ENCODE measurements at places on chromosomes 6 and 20.

DNA sequence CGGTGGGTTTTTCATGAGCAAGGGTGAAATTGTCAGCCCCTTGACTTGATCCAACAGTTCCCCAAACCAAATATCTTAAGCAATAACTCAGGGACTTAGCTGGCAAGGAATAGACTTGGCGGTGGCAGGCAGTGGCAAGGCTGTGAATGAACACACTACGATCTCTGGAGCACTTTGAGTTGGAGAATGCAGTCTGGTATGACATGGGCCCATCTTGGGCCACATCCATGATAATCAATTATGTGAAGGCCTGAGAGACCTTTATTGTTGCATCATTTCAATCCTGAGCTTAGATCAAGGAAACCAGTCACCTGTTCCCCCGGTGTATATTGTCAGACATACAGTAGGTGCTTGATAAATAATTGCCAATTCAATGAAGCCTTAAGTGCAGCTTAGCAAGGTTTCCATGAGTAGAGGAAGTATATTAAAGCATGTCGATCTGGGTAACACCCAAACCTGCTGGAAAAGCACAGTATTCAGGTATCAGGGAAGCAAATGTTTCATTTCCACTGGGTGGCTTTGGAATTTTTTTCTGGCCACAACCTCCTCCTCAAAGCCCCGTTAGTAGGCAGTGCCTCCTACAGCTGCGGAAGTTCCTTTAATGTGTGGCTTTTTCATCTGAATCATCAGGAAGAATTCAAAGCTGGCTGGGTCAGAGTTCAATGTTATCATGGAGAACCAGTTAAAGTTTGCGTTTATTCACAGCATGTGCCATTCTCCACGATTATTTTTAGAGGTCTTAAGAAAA is 10.2 kb downstream of the CASS4 start:
- DNase-seq = peak; percentile 69
- H3K27ac ChIP-seq = peak overlapping the region; percentile 87
- peaks cover under 1% of the 10 kb centered on the region for H3K36me3 ChIP-seq
- H3K4me1 ChIP-seq = peaks cover 18% of the 10 kb centered on the region

DNA sequence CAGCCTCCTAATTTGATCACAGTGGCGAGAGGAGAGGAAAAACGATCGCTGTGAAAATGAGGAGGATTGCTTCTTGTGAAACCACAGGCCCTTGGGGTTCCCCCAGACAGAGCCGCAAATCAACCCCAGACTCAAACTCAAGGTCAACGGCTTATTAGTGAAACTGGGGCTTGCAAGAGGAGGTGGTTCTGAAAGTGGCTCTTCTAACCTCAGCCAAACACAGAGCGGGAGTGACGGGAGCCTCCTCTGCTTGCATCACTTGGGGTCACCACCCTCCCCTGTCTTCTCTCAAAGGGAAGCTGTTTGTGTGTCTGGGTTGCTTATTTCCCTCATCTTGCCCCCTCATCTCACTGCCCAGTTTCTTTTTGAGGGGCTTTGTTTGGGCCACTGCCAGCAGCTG is 28.7 kb downstream of the SAYSD1 start:
- H3K27me3 ChIP-seq = peaks cover 21% of the 10 kb centered on the region
- H3K4me3 ChIP-seq = no peak overlapping the region
- DNase-seq = no peak
- H3K27ac ChIP-seq = no peak overlapping the region
- H3K4me1 ChIP-seq = no peaks in the 10 kb centered on the region
- H3K36me3 ChIP-seq = no peaks in the 10 kb centered on the region

DNA sequence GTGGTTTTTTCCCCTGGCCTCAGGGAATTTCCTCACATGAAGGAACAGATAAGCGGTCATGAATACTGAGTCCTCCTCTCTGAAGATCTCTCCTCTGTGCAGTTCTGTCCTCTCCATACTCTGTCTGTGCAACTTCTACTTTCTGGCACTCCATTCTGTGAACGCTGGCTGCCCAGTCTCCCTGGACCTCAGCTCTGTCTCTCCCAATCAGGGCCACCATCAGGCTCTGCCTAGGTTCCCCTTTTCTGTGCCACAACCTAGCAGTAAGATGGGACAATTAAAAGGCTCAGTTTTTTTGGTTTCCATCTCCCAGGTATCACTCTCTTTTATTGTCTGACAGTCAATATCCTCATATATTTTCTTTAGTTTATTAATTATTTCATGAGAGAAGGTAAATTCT is 4.8 kb upstream of the ADGB start:
- H3K4me1 ChIP-seq = peaks cover 7% of the 10 kb centered on the region
- H3K27ac ChIP-seq = no peak overlapping the region
- H3K27me3 ChIP-seq = no peaks in the 10 kb centered on the region
- no peaks in the 10 kb centered on the region for H3K36me3 ChIP-seq
- no peak overlapping the region for H3K4me3 ChIP-seq
- no peak for DNase-seq

DNA sequence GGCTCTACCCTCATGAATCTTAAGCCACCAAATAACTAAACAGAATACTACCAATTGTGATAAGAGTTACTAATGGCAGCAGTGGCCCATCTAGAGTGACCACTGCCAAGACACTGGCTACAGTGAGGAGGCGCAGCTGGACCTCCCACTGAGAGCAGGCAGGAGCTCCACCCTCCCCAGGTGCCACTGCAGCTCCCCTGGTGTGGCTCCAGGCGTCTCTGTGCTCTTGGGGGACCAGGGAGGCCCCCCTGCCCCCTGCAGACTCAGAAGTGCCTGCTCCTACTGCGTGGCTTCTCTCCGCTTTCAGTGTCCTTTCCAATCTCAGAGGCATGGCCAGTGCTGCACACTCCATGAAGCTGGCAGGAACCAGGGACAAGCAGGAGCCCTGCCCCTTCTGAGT is 23.4 kb downstream of the MC3R start:
- no peaks in the 10 kb centered on the region for H3K36me3 ChIP-seq
- DNase-seq = no peak
- no peaks in the 10 kb centered on the region for H3K27me3 ChIP-seq
- no peak overlapping the region for H3K4me3 ChIP-seq
- no peaks in the 10 kb centered on the region for H3K4me1 ChIP-seq

GRCh38 chr6:50510361-50510760 is 203.0 kb upstream of the TFAP2D start:
- H3K4me1 ChIP-seq = no peaks in the 10 kb centered on the region
- H3K36me3 ChIP-seq = no peaks in the 10 kb centered on the region
- H3K27ac ChIP-seq = no peak overlapping the region
- DNase-seq = no peak

- H3K4me3 ChIP-seq = no peak overlapping the region
- no peaks in the 10 kb centered on the region for H3K27me3 ChIP-seq
- H3K27ac ChIP-seq = no peak overlapping the region
- no peaks in the 10 kb centered on the region for H3K36me3 ChIP-seq
Measured at GRCh38 chr6:143607974-143608373, 69.8 kb upstream of the PHACTR2 start.

DNA sequence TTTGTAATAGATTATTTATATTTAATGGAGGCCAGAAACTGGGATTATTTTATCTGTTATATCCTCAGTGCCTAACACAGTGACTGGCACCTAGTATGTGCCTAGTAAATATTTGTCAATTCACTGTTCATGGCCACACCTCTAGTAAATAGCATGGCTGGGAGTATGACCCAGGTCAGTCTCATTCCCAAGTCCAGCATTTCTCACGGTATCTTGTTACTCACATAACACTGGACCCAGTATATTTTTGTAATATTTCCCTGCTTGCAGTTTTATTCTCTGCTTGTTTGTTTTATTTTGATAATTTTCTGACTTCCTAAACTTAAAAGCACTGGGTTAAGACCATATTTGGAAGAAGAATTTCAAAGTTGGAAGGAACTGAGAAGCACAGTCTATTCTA is 47.7 kb downstream of the CTNNBL1 start:
- DNase-seq = no peak
- no peaks in the 10 kb centered on the region for H3K27me3 ChIP-seq
- peaks cover 2% of the 10 kb centered on the region for H3K4me1 ChIP-seq
- H3K4me3 ChIP-seq = no peak overlapping the region
- H3K36me3 ChIP-seq = peaks cover 38% of the 10 kb centered on the region

DNA sequence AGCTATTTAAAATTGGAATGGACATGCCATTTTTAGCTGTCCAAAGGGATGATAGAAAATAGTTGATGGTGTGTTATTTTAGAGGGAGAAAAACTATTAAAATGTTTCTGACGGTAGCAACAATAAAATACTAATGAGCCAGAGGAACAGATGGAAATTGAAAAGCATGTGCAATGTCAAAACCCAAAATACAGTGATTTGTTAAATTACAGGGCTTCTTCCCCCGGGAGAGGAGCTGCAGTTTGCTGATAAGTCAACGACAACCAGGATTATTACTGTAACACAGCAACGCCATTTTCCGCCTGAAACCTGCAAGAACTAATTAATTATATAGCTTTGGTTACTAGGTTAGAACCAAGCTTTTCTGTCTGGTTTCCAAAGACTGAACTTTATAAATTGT is 179.6 kb upstream of the SPTLC3 start:
- DNase-seq = no peak
- H3K4me3 ChIP-seq = no peak overlapping the region
- no peaks in the 10 kb centered on the region for H3K27me3 ChIP-seq
- H3K4me1 ChIP-seq = no peaks in the 10 kb centered on the region
- H3K27ac ChIP-seq = no peak overlapping the region

GRCh38 chr20:43994486-43995100 is 79.9 kb downstream of the TOX2 start:
- H3K4me1 ChIP-seq = no peaks in the 10 kb centered on the region
- H3K36me3 ChIP-seq = no peaks in the 10 kb centered on the region
- no peak overlapping the region for H3K4me3 ChIP-seq
- no peak overlapping the region for H3K27ac ChIP-seq
- H3K27me3 ChIP-seq = no peaks in the 10 kb centered on the region
- peak; percentile 53 for DNase-seq

GRCh38 chr6:155188707-155189496 is 74.9 kb upstream of the CLDN20 start:
- H3K36me3 ChIP-seq = no peaks in the 10 kb centered on the region
- H3K4me1 ChIP-seq = peaks cover 8% of the 10 kb centered on the region
- H3K27ac ChIP-seq = no peak overlapping the region
- peak; percentile 97 for DNase-seq
- H3K4me3 ChIP-seq = no peak overlapping the region

GRCh38 chr6:112036088-112036637 is 17.7 kb upstream of the CCN6 start:
- no peaks in the 10 kb centered on the region for H3K27me3 ChIP-seq
- no peak for DNase-seq
- H3K4me1 ChIP-seq = peaks cover 12% of the 10 kb centered on the region
- H3K36me3 ChIP-seq = no peaks in the 10 kb centered on the region

DNA sequence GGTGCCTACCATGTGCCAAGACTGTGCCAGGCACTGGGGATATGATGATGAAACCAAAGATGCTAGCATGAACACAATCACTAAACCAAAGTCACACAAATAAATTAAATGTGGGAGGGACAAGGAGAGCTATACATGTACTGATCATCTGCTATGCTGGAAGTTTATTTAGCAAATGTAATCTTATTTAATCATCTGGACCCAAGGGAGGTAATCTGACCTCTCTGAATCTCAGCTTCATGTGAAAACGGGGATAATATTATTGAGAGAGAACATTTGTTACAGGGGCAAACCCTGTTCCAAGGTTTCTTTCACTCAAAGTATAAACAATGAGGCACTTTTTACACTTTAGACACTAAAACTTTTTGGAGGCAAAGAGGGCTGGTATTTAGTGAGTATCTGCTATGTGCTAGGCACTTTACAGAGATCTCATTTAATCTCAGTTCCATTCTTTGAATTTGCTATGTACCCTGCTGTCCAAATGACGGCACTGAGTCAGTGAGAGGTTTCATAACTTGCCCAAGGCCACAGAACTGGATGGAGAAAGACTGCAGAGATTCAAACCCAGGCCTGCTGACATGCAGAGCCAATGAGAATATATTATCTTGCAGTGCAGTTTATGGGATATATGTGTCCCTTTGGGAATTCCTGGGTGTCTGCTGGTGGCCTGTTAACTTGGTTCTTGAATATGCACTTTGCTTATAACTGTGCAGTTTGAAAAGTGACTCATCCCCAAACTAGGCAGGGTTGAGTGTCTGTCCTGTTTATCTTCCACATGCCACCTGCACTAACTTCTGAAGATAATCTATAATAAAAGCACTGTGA is 3.3 kb upstream of the ASXL1 start:
- H3K36me3 ChIP-seq = peaks cover 4% of the 10 kb centered on the region
- H3K4me1 ChIP-seq = no peaks in the 10 kb centered on the region
- no peaks in the 10 kb centered on the region for H3K27me3 ChIP-seq
- H3K27ac ChIP-seq = peak overlapping the region; percentile 59

- H3K36me3 ChIP-seq = no peaks in the 10 kb centered on the region
- peaks cover 1% of the 10 kb centered on the region for H3K4me1 ChIP-seq
- no peaks in the 10 kb centered on the region for H3K27me3 ChIP-seq
- no peak for DNase-seq
- H3K4me3 ChIP-seq = no peak overlapping the region
Measured at GRCh38 chr6:54907355-54907754, 60.8 kb downstream of the FAM83B start.

DNA sequence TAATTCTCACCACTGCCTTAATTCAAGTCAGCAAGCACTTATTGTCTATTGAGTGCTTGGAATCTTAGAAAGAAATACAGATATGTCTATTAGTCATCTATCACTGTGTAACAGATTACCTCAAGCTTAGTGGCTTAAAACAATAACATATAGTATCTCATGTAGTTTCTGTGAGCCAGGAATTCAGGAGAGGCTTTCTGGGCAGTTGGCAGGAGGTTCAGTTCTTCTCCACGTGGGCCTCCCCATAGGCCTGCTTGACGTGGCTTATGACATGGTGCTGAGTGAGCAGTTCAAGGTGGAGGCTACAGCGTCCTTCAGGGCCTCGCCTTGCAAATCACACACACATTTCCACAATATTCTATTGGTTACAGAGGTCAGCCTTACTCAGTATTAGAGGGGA is 69.7 kb downstream of the DTD1 start:
- DNase-seq = no peak
- H3K27me3 ChIP-seq = no peaks in the 10 kb centered on the region
- no peaks in the 10 kb centered on the region for H3K36me3 ChIP-seq
- peak overlapping the region; percentile 34 for H3K27ac ChIP-seq

GRCh38 chr20:50348096-50348495 is 157.5 kb downstream of the CEBPB start:
- no peak overlapping the region for H3K27ac ChIP-seq
- H3K4me1 ChIP-seq = peaks cover 8% of the 10 kb centered on the region
- DNase-seq = peak; percentile 46
- H3K27me3 ChIP-seq = no peaks in the 10 kb centered on the region

GRCh38 chr6:168950858-168951214 is 302.8 kb downstream of the THBS2 start:
- DNase-seq = no peak
- no peaks in the 10 kb centered on the region for H3K27me3 ChIP-seq
- H3K27ac ChIP-seq = no peak overlapping the region
- no peaks in the 10 kb centered on the region for H3K36me3 ChIP-seq
- no peaks in the 10 kb centered on the region for H3K4me1 ChIP-seq
